Hematopoietic multipotent progenitor cell (in vitro differentiated cells): ENCODE measurements at places on chromosomes 2 and 18. TPM values are rescaled to one million over a fixed set of nuclear protein-coding genes. Genes with fewer than 3 reads are reported as not detected.

The MAL gene
- total RNA-seq = 0.54 TPM

The CD207 gene
- not detected for total RNA-seq

DNA sequence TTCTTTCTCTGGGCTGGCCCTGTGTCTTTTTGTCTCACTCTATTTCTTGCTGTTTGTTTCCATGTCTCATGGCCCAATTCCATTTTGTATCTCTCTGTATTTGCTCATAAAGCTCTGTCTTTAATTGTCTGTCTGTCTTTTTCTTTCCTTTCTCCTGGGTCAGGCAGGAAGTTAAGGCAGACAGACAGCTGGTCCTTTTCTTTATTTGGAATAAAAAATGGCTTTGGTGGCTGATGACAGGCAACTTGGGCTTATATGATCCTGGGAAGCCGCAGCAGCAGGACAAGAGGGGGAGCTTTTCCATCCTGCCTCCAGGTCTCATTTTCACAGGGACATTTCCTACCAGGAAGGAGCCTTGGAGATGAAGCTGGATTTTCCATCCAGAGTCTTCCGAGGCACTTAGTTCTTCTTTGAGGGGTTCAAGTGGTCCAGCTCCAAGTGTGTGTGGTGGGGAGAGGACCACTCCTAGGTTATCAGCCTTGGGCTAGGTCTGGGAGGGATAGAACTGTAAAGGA lies 138.7 kb downstream of the TDRD15 start:
- DNase-seq = no peak

DNA sequence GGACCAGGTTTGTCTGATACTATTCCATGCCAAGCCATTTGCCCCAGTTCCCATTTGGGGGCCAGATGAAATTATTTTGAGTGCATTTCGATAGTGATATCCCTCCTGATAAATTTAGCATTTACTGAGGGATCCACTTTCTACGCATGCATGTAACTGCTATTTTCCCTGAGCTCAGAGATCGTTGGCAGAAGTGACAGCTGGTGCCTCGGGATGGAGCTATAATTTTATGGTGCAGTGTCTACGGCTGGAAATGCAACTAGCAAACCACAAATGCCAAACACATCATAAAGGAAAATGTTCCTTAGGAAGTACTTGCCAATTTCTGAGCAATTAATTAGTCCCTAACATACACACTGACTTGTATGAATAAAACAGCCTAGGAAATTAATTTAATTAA lies 254.8 kb downstream of the SLC8A1 start:
- no peak for DNase-seq

- no peak for DNase-seq
Observed at GRCh38 chr2:119196301-119197125, 27.1 kb upstream of the STEAP3 start.
